ENCODE measurements at places on chromosomes 7 and 10. TPM values are rescaled to one million over a fixed set of nuclear protein-coding genes. Genes with fewer than 3 reads are reported as not detected.

DNA sequence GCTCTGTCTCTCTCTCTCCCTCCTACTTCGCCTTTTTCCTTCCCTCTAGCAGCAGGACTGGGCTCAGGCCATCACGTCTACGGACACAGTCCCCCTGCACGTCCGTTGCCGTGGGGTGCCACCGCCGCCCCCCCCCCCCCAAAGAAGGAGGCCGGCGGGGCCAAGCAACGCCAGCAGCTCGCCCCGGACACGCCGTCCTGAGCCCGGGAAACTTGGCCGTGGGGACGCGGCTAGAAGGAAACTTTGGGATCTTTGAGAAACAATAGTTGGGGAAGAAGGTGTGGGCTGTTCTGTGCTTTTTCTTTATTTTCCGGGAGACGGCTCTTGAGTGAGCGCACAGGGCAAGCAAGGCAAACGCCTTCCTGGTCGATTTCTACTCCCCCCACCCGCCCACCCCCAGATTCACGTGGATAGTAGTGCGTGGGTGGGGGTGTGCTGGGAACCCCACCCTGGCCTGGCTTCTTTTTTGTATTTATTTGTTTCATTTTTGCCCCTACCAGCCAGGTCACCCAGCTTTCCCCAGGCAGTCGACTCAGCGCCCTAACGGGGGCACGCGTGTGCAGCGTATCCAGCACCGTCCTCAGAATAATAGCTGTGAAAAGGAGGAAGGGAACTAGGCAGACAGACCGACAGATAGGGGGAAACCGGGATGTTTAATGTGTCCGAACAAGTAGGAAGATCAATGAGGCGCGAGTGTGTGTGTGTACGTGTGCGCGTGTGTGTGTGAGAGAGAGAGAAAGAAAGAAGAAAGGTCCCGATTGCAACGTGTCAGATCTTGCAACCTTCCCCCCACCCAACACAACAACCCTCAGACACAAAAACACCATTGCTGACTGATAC lies 1.4 kb downstream of the MXI1 start:
- H3K27me3 ChIP-seq: peaks cover 9% of the 10 kb centered on the region
- peaks cover 35% of the 10 kb centered on the region for H3K4me1 ChIP-seq
- H3K4me3 ChIP-seq: peak overlapping the region; percentile 95
- no peaks in the 10 kb centered on the region for H3K36me3 ChIP-seq
- peak overlapping the region; percentile 83 for H3K27ac ChIP-seq
- peak; percentile 45 for DNase-seq

GRCh38 chr7:137287651-137288258 lies 55.8 kb downstream of the PTN start:
- H3K36me3 ChIP-seq: no peaks in the 10 kb centered on the region
- DNase-seq: no peak
- no peaks in the 10 kb centered on the region for H3K4me1 ChIP-seq
- no peak overlapping the region for H3K27ac ChIP-seq
- no peak overlapping the region for H3K4me3 ChIP-seq
- no peaks in the 10 kb centered on the region for H3K27me3 ChIP-seq

DNA sequence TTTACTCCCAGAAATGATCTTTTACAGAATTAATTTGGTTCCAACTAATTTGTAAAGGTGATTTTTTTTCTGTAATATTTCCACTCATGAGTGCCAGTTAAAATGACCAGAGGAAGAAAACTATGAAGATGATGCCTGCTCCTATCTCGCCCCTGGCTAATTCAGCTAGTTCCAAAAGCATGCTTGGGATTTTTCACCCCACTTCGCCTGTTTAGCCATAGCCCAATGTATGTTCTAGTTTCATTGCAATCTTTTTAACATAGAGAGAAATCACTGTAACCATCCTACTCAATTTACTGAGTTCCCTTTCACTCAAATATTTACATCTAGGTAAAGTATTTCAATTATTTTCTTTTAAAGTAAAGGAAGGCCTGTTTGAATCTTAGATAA lies 23.0 kb upstream of the STK17A start:
- H3K4me1 ChIP-seq: peaks cover 21% of the 10 kb centered on the region
- DNase-seq: no peak
- peaks cover 7% of the 10 kb centered on the region for H3K36me3 ChIP-seq
- peaks cover 6% of the 10 kb centered on the region for H3K27me3 ChIP-seq

GRCh38 chr7:40316176-40316575 lies 181.4 kb downstream of the SUGCT start:
- H3K27me3 ChIP-seq: no peaks in the 10 kb centered on the region
- no peak overlapping the region for H3K27ac ChIP-seq
- no peaks in the 10 kb centered on the region for H3K36me3 ChIP-seq
- no peak for DNase-seq
- H3K4me1 ChIP-seq: peaks cover 17% of the 10 kb centered on the region

TRPV6 gene
- not detected for total RNA-seq

- DNase-seq: peak; percentile 8
- no peak overlapping the region for H3K27ac ChIP-seq
- no peaks in the 10 kb centered on the region for H3K36me3 ChIP-seq
These were observed 93.7 kb downstream of the EPC1 start for GRCh38 chr10:32253276-32253675.

CYP3A7 gene
- total RNA-seq: not detected

HSPB1 gene
- total RNA-seq: 1,090 TPM

DNA sequence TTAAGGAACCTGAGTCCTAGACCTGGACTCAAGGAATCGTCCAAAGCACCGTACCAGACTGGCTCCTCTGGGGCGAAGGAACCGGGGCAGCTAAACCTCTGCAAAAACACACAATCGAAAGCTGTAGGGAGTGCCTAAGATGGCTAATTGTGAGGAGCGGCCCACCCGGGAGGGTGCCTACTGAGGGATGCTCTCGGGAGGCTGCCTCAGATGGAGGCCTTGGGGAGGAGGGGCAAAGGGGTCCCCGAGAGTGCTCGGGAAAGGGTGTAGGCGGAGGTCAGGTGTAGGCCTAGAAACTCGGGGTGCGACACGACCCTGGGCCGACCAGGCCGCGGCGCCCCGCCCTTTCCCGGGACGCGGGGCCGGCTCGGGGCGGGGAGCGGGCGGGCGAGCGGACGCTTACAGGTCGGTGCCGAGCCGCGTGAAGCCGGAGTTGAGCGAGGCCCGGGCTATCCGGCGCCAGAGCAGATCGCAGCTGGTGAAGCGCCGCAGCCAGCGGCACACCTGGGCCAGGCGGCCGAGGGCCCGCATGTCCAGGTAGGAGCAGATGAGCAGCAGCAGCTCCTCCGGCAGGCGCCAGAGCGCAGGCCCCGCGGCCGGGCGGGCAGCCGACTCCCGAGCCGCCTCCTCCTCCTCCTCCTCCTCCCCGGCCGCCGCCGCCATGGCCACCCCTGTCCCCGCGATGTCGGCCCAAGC lies 844 bp downstream of the FBXW4 start:
- peak overlapping the region; percentile 99 for H3K27ac ChIP-seq
- H3K4me1 ChIP-seq: peaks cover 56% of the 10 kb centered on the region
- no peak for DNase-seq
- 0 out of 2 replicates have a peak, but pooled peaks cover 2% of the 10 kb centered on the region for H3K27me3 ChIP-seq
- peaks cover 9% of the 10 kb centered on the region for H3K36me3 ChIP-seq

PEX1 gene
- total RNA-seq: 8.4 TPM

GRCh38 chr10:549391-549790 lies 140.1 kb downstream of the DIP2C start:
- no peak overlapping the region for H3K27ac ChIP-seq
- DNase-seq: no peak
- peaks cover 35% of the 10 kb centered on the region for H3K4me1 ChIP-seq
- H3K36me3 ChIP-seq: peaks cover 4% of the 10 kb centered on the region

- H3K36me3 ChIP-seq: no peaks in the 10 kb centered on the region
- no peak for DNase-seq
- H3K27me3 ChIP-seq: no peaks in the 10 kb centered on the region
- H3K4me1 ChIP-seq: no peaks in the 10 kb centered on the region
- no peak overlapping the region for H3K27ac ChIP-seq
These were observed 53.2 kb upstream of the MACC1 start for GRCh38 chr7:20270371-20270770.

PTPRN2 gene
- 0.33 TPM for total RNA-seq

- H3K4me3 ChIP-seq: no peak overlapping the region
- no peak overlapping the region for H3K27ac ChIP-seq
- H3K4me1 ChIP-seq: peaks cover 10% of the 10 kb centered on the region
- no peak for DNase-seq
These were observed 17.5 kb upstream of the PRTFDC1 start for GRCh38 chr10:24969841-24970281.

DNA sequence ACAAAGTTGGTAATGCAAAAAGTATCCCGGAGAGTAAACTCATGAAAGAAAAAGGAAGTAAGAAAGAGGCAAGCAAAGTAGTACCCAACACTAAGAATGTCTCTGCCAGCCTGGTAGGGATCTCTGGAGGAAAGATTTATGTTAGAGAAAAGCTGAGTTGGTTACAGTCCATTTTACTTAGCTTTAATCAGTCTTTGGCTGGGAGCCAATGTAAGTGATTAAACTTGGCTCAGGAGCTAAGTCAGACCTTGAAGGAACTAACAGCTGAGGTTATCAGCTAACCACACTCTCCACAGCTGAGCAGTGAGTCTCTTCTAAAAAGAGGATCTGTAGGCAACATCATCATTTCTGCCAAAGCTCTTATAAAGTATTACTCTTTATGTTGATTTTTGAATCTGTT lies 148.0 kb downstream of the ANKRD7 start:
- no peak overlapping the region for H3K27ac ChIP-seq
- H3K4me3 ChIP-seq: no peak overlapping the region
- no peak for DNase-seq
- peaks cover 2% of the 10 kb centered on the region for H3K27me3 ChIP-seq

- H3K27me3 ChIP-seq: no peaks in the 10 kb centered on the region
- no peak overlapping the region for H3K4me3 ChIP-seq
- DNase-seq: no peak
These were observed 64.4 kb downstream of the ITGB8 start for GRCh38 chr7:20395104-20395503.

UCMA gene
- not detected for total RNA-seq
